Naive thymus-derived CD8-positive, alpha-beta T cell (primary cell): ENCODE measurements at places on chromosomes 2 and 18.
A peak's percentile ranks its signal among the peaks of the same experiment; 100 is the strongest.

DNA sequence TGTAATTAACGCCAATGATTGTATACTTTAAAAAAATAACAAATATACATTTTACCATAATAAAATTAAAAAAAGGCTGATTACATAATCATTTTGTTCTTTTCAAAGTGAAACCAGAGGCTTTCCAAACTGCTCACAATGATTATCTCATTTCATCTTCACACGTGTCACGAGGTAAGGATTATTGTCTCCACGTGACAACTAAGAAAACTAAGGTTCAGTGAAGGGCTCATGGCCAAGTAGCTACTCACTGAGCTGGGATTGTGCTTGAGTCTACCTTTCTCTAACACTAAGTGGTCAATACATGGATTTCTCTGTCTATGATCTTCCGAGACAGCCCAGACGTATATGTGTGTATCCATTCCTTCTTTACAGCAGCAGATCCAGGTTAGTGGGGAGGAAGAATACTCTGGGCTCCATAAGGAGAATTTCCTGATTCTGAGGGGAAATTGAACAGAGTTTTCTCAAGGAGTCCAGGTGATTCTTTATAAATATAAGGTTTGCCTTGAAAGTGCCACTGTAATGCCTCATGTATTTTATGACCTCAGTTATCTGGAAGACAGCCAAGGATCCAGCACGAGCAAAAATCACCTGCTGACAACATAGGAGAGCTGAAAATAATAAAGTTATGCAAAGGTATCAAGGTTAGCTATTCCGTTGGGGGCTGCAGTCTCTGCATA is 25.6 kb upstream of the ACSL3 start:
- DNase-seq: no peak
- peaks cover 7% of the 10 kb centered on the region for H3K36me3 ChIP-seq
- H3K4me1 ChIP-seq: peaks cover under 1% of the 10 kb centered on the region
- peaks cover 5% of the 10 kb centered on the region for H3K27me3 ChIP-seq
- H3K27ac ChIP-seq: no peak overlapping the region

- no peak overlapping the region for H3K27ac ChIP-seq
- no peak overlapping the region for H3K4me3 ChIP-seq
- no peak for DNase-seq
- peaks cover 46% of the 10 kb centered on the region for H3K36me3 ChIP-seq
Measured at GRCh38 chr2:20755132-20755800, 67.6 kb downstream of the LDAH start.

GRCh38 chr2:237491515-237492118 is 4.6 kb downstream of the MLPH start:
- DNase-seq: no peak
- peaks cover 68% of the 10 kb centered on the region for H3K27me3 ChIP-seq
- H3K27ac ChIP-seq: no peak overlapping the region
- no peaks in the 10 kb centered on the region for H3K4me1 ChIP-seq
- peaks cover 17% of the 10 kb centered on the region for H3K36me3 ChIP-seq

GRCh38 chr18:35005963-35006577 is 35.1 kb upstream of the MAPRE2 start:
- DNase-seq: peak; percentile 16
- H3K4me3 ChIP-seq: no peak overlapping the region
- no peak overlapping the region for H3K27ac ChIP-seq

- no peak overlapping the region for H3K27ac ChIP-seq
- peaks cover 11% of the 10 kb centered on the region for H3K27me3 ChIP-seq
- DNase-seq: no peak
- H3K4me1 ChIP-seq: no peaks in the 10 kb centered on the region
- no peak overlapping the region for H3K4me3 ChIP-seq
- no peaks in the 10 kb centered on the region for H3K36me3 ChIP-seq
Measured at GRCh38 chr2:236209996-236210395, 41.8 kb upstream of the GBX2 start.

DNA sequence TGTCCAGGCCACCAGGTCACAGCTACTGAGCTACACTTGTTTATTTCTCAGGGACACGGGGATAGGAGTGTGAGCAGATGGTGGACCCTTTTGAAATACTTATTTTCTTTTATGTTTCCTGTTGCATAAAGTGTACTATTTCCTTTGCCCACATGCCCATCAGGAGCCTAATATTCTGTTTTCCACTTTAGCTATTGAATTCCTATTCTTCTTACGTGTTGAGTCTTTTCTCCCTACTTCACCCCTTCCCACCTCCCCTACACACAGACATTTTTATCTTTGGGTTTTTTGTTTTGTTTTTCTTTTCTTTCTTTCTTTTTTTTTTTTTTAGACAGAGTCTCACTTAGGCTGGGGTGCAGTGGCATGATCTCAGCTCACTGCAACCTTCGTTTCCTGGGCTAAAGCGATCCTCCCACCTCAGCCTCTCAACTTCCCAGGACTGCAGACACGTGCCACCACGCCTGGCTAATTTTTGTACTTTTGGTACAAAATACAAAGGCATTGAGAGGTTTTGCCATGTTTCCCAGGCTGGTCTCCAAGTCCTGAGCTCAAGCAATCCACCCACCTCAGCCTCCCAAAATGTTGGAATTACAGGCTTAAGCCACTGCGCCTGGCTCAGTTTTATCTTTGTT is 5.2 kb upstream of the GPR55 start:
- H3K4me1 ChIP-seq: peaks cover 38% of the 10 kb centered on the region
- DNase-seq: no peak
- H3K36me3 ChIP-seq: peaks cover under 1% of the 10 kb centered on the region
- no peaks in the 10 kb centered on the region for H3K27me3 ChIP-seq
- no peak overlapping the region for H3K27ac ChIP-seq

GRCh38 chr2:196309691-196310090 is 138.3 kb upstream of the STK17B start:
- H3K27ac ChIP-seq: no peak overlapping the region
- H3K27me3 ChIP-seq: no peaks in the 10 kb centered on the region
- H3K36me3 ChIP-seq: no peaks in the 10 kb centered on the region
- no peak for DNase-seq
